Cardiac septum (tissue), 1 donor: ENCODE measurements at places on chromosomes 6 and 20.

- DNase-seq = no peak
Observed at GRCh38 chr6:22146931-22147701, 149.7 kb downstream of the PRL start.

- no peak for DNase-seq
Observed at GRCh38 chr6:119037941-119038623, 40.4 kb downstream of the FAM184A start.

- DNase-seq = no peak
Observed at GRCh38 chr20:59564171-59564570, 40.2 kb upstream of the PHACTR3 start.

GRCh38 chr6:11207199-11207968 is 25.1 kb downstream of the NEDD9 start:
- no peak for DNase-seq

- no peak for DNase-seq
Observed at GRCh38 chr6:137820425-137820824, 46.6 kb upstream of the TNFAIP3 start.

DNA sequence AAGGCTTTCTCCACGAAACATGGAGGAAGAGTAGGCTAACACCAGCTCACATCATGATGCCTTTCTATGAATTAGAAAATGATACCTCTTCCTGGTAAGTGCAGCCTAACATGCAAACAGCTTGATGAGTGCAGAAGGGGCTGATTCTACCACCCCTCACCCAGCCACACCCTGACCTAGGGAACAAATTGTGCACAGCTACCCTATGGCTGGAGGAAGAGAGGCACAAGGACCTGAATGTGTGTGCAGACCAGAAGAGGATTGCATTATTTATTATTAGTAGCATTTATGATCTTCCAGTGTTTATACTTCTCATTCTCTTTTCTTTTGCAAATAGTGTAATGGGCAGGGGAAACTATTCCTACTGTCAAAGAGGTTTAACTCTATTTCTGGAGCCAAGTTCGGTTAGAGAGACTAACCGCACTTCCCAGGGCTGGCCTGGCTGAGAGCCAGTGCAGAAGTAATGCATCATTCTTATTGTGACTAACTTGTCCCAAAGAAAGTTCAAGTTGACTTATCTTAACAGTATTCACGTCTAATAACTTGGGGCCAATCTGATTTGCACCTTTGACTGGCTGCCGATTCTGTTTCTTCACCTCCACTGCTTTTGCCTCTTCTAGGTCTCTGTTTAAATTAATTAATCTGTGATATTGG is 237.5 kb downstream of the CD83 start:
- DNase-seq = no peak

- DNase-seq = no peak
Observed at GRCh38 chr6:120606743-120607142, 727.5 kb downstream of the TBC1D32 start.

- DNase-seq = no peak
Observed at GRCh38 chr6:53746442-53747103, 48.2 kb upstream of the LRRC1 start.

DNA sequence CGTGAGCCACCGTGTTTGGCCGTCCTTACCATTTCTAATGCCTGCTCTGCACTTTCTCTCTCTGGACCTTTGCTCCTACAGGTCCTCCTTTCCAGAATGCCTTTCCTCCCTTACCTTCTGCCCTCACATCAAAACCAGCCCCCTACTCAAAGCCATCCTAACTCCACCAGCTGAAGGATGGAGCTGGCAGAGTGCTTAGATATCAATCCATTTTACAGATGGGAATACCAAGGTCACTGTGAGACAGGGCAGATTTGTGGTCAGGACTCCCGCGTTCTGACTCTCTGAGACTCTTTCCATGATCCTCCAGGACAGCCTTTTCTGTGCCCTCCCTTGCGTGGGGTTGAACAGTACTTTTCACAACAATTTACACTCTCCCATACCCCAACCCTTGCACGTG is 41.7 kb upstream of the SCRT2 start:
- no peak for DNase-seq

DNA sequence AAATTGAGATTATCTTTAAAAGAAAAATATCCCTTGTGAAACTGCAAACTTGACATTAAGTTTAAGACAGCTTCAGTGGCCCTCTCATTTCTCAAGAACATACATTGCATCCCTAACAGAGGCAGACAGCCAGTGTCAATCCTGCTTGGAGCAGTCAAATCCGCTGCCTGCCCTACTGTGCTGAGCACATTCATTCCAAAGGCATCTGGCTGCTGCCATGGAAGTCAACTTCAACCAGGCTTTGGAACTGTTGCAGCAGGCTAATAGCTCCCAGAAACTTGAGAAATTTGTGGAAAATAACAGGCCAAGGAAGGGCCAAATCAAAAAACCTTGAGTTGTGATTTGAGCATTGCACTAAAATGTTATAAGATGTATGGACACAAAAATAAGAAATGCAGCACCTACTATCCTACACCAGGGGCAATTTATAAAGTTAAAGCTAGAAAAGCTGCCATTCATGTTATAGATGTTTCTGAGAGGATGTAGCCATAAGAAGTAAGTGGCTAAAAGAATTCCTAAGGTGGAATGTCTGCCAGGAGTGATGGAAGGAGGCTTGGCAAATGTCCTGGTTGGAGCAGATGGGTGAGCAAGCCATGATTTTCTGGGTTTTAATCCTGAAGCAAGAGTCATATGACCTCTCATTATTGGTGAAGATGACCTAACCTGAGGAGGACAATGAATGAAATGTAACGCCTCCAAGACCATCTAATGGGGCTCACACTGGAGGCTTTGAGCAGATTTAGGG is 31.4 kb upstream of the HAO1 start:
- no peak for DNase-seq

DNA sequence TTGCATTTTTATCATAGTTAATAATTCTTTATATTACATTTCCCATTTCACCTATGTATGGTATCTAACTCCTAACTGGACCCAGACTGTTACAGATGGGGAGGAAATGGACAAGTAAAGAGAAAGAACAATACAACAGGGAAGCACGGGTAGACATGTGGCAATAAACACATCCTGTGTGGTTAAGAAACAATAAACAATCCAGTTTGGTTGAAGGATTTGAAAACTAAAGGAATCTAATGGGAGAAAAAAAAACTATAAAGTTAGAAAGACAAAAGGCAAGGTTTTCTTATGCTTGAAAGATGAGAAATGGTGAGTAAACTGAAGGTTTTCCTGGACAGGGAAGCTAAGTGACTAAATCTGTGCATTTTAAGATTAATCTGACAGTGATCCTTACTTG is 34.9 kb upstream of the ALDH8A1 start:
- DNase-seq = no peak

DNA sequence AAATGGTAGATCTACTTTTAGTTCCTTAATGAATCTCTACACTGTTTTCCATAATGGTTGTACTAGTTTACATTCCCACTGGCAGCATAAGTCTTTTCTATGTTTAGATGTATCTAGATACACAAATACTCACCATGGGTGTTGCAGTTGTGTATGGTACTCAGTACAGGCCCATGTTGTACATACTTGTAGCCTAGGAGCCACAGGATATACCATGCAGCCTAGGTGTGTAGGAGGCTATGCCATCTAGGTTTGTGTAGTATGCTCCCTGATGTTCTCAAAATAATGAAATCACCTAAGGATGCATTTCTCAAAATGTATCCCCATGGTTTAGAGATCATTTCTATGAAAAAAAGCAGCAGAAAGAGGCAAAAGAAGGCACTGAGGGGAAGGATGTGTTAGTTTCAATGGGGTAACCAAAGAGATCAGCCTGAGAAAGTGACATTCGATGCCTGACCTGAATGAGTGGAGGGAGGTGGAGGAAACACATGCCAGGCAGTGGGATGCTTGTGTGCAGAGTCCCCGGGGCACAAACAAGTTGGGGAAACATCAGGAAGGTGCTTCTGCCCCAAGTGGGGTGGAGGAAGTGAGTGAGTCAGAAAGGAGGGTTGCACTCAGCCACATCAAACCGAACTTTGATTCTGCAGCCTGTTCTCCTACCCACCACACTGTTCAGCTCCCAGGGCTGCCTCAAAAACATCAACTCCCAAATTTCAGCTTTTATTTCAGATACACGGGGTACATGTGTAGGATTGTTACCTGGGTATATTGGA is 191.2 kb downstream of the ZNF217 start:
- no peak for DNase-seq

DNA sequence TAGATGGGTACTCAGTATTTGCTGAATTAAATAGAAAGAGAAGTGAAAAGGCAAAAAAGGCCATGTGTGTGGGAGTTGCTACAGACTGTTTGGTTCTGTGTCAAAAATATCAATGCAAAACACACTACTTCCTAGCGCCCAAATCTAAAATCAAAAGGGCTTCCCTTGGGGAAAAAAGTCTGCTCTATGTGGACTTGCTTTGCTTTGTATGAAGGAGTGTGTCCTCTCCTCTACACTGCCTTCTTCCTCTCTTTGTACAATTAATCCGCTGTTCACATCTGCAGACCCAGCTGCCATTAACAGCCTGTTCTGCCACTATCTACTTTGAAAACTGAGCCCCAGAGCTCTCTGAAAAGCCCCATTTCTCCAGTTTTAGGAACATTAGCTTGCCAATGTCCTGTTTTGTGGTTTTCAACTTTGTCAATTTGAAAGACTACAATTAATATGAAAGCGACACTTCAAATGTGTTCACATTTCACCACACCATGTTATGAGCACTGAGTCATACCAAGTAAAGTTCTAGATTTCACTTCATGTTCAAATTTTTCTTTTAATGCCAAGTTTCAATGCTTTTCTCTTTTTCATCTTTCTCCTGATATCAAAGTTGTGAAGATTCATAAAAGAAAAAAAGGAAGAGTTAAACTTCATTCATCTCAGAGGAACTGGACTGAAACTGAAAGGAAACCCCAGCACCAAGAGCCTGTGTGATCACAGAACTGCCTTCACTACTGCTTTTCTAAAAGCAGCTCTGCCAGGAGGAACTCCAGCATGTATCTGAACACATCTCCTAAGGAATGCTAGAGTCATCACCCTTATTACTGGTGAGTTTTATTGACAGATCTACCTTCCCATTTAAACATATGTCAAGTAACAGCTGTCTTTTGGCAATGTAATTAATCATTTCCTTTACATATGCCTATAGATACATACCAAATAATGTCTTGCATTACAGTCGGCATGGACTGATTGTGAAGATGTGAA is 102.6 kb downstream of the KIF13A start:
- no peak for DNase-seq

DNA sequence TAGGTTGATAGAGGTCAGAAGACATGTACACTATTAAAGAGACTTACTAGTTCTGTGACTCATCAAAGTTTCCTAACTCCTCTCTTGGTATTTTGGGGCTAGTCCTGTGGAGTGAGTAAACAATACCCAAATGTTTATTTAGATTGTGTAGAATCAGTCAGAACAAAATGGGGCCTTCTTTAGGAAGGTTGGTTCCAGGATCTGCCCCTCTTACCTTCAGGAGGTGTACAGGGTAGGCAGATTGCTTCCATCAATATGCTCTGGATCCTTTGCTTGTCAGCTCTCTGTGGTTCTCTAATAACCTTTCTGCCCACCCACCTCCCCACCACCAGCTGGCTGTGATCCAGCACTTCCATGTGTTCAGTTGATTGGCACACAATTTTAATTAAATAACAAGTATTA is 107.0 kb downstream of the POPDC3 start:
- DNase-seq = no peak

DNA sequence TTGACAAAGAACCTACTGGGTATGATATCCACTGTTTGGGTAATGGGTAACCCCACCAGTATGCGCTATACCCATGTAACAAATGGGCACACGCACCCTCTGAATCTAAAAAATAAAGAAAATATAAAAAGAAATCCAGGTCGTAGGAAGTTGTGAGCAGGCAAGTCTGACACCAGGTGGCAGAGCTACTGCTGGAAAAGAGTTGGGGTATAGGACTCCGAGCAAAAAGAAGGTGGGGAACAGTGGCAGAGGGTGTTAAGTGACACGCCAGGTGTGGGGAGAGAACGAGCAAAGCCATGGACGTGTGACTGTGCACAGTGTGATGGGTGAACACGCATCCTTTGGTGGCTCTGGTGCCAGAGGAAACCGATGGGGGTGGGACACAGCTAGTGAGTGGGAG is 46.7 kb downstream of the NOX3 start:
- DNase-seq = no peak

- DNase-seq = peak; percentile 81
Observed at GRCh38 chr20:13220194-13220903, 725 bp upstream of the ISM1 start.

DNA sequence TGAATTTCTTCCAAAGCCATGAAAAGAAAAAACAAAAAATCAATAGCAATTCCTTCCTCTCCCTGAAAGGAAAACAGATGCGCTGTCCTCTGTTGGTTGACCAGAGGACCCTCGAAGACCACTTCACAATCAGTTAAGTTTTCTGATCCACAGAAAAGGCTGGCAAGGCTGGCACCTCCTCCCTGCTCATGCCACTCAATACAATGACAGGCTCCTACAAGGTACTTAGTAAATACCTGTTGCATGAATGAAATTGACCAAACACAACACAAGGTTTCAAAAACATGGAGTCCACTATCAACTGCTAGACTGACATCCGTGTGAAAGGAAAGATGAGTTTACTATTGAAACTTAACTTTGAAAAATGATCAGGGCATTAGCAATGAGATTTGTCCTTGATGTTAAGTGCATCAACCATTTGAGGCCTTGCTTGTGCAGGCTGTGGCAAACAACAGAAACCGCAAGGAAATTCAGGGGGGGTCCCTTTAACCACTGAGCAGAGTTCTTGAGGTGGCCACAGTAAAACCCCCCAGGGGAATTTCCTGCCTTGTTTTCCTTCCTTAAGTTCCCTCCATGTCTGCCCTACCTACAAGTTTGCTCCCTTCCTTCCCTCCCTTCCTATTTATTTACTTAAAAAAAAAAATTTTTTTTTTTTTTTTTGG is 27.9 kb upstream of the RTF2 start:
- DNase-seq = no peak
